Lower lobe of right lung (tissue), 2 donors: ENCODE measurements at places on chromosomes 2 and 18. TPM values are rescaled to one million over a fixed set of nuclear protein-coding genes. Genes with fewer than 3 reads are reported as not detected.

The VWC2L gene
- not detected for total RNA-seq

GRCh38 chr2:127419448-127420038, 1.3 kb downstream of the PROC start:
- DNase-seq: no peak

GRCh38 chr18:52636536-52636935, 296.5 kb downstream of the DCC start:
- no peak for DNase-seq

The DUSP19 gene
- total RNA-seq: 5.6 TPM

DNA sequence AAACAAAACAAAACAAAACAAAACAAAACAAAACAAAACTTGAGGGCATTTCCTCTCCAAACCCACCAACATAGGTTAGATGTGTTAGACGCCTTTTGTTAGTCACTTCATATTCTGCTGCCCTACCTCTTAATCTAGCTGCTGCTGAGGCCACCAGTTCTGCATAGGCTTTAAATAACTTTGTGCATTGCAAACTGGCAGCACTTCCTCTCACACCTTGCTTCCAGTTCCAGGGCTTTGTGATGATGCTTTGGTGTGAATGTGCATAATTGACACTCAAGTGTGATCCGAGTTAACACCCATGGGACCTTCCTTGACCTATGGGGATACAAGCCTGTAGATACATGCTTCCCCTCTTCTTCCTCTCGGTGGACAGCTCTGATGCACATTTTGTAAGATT, 2.3 kb upstream of the SERPINB11 start:
- DNase-seq: no peak

The SULT1C2 gene
- 1.2 TPM for total RNA-seq

The GPR45 gene
- not detected for total RNA-seq

The ANKRD30B gene
- not detected for total RNA-seq

DNA sequence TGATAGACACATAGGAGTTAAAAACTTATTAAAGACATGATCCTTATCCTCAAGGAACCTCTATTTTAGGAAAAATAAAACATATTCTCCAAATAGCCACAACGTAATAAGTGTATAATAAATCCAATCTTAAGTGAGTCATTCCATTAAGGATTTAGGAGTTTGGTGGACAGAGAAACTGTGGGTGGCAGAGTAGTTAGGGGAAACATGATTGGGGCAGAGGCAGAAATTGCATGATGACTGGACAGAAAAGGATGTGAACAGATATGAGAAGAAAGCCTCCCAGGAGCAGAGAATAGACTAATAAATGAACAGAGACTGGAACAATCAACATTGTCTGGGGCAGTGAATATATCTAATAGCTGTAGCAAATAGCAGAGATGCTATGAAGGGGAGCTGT, 48.1 kb upstream of the SIGLEC15 start:
- no peak for DNase-seq

The FKBP7 gene
- total RNA-seq: 10.5 TPM

DNA sequence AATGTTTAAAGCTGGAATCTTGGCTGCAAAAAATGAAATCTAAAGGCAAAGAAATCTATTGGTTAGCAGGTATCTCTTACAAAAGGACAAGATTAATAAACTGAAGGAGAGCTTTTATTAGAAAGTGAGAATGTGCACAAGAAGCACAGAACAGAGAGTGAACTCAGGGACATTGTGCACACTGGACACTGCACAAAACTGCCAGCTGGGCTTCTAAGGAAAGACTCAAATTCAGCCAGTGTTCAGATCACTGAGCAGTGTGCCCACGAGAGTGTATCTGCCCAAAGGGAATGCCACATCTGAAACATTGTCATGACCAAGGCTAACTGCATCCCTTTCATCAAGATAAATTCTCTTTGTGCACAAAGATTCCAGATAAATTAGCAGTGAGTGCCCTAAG, 129.7 kb upstream of the KCNH7 start:
- no peak for DNase-seq

DNA sequence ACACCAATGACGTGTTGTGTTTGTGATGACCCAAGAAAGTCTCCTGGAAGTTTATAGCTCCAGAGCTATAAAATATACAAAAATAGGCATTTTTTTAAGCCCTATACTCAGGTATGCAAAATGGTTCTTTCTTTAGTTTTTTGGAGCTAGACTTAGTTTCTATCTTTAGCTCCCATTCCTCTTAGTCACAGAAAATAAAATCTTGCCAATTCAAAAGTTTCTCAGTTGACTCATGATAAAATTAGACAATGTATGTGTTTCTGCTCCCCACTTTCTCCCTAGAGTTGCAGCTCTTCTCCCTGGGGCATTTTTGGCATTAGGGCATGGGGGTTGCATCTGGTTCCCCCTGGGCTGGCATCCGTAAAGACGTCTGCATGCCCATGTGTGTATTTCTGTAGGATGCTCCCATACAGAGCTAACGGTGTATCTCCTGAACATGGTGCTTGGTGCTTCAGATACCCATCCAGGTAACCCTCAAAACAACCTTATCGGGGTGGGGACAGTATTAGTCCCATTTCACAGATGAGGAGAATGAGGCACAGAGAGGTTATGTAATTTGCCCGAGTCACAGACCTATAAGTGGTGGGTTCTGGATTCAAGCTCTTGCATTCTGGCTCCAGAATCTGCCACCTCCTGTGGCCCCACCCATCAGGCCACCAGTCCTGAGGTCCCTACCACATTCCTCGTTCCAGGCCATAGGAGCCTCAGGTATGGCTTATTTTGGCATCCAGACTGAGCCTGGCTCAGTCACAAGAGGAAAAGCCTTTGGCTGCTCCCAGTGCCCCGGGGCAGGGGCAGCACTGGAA, 43.1 kb upstream of the ASAP2 start:
- no peak for DNase-seq

- no peak for DNase-seq
These were observed 170.2 kb downstream of the DDX1 start for GRCh38 chr2:15761910-15762309.

GRCh38 chr2:129849559-129850160, 129.8 kb upstream of the RAB6C start:
- DNase-seq: no peak

GRCh38 chr18:70028734-70029133, 81.1 kb upstream of the CD226 start:
- no peak for DNase-seq
